Testis (tissue), 5 donors: ENCODE measurements at places on chromosomes 1 and 21. TPM values are rescaled to one million over a fixed set of nuclear protein-coding genes. Genes with fewer than 3 reads are reported as not detected.

DNA sequence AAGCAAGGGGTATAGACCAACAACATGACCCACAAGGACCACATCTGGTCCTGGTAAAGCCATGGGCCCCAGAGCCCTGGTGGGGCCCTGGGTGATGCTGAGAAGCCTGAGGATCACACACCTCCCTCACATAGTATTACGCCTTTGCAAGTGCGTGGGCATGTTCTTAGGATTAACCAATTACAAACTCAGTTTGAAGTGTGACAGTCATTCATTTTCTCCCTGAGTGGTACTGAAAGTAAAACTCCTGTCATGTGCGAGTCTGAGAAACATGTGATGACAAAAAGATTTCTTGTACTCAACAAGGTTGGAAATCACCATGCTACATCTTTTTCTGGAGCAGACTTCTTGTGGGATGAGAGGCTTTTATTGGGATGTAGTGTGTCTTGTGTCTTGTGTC, 315.3 kb upstream of the DUSP10 start:
- H3K27ac ChIP-seq, result no peak overlapping the region
- no peaks in the 10 kb centered on the region for H3K36me3 ChIP-seq
- no peaks in the 10 kb centered on the region for H3K4me1 ChIP-seq
- DNase-seq, result no peak
- H3K4me3 ChIP-seq, result no peak overlapping the region

S100A8 gene
- total RNA-seq, result 3.0 TPM

DNA sequence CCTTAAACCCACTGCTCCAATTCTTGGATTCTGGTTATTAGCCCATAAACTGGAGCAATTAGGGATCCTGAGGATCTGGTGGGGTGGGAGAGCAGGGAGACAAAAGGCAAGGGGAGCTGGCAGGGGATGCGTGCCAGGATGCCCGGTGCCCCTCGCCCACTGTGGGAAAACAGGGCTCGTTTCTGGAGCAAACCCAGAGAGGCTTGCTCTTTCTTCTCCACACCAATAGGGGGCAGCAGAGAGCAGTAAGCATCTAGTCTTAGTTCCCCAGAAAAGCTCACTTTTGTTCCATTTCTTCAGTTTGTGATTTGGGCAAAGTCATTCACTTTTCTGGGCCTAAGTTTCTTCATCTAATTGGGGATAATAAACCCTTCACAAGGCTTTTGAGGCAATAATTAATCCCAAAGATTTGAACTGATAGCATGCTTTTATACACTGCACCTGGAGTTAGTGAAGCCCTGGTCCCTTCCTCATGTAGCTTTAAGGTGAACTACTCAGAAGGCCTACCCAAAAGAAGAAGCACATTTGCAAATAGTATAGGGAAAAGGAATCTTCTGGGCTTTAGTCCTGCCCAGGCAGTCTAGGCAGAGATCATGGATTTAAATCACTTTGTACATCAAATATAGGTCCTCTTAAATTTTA, 160.6 kb upstream of the USP24 start:
- DNase-seq, result peak; percentile 59
- H3K36me3 ChIP-seq, result no peaks in the 10 kb centered on the region
- no peak overlapping the region for H3K4me3 ChIP-seq
- H3K27ac ChIP-seq, result peak overlapping the region; percentile 37
- peaks cover 11% of the 10 kb centered on the region for H3K4me1 ChIP-seq
- no peaks in the 10 kb centered on the region for H3K27me3 ChIP-seq

ANGPTL3 gene
- not detected for total RNA-seq

DNA sequence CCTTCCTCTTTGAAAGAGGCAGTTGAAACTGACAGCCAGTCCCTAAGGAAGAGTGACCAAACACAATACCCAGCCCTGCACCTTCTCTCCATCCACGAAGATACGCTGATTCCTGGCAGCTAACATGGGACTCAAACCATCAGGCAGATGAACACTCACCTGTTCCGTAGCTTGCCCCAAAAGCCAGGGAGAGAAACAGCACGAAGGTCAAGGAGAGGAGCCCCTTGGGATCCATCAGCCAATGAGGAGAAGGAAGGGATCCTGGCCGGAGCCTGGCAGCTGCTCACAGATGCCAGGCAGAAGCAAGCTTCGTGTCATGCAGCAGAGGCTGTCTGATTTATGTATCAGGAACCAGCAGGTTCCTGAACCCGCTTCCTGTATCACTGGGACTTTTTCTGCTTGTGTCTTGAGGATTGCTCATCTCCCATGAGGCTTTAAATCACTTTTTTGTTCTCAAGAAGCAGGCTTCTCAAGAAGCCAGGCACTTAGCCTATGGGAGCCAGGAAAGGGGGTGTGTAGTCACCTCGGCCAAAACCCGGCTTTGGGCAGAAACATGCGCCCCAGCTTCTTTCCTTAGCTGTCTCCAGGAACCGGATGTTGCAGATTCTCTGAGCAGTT, at the start of gene SLAMF1:
SLAMF1 (minus strand) TSS at position 334 of the 618 bp plus-strand sequence; CDS start at position 235, 99 bp downstream.
- no peaks in the 10 kb centered on the region for H3K36me3 ChIP-seq
- H3K4me3 ChIP-seq, result no peak within 1 kb of the TSS
- no peaks in the 10 kb centered on the region for H3K27me3 ChIP-seq
- DNase-seq, result no peak
- H3K4me1 ChIP-seq, result no peaks in the 10 kb centered on the region
- H3K27ac ChIP-seq, result no peak within 1 kb of the TSS

DNA sequence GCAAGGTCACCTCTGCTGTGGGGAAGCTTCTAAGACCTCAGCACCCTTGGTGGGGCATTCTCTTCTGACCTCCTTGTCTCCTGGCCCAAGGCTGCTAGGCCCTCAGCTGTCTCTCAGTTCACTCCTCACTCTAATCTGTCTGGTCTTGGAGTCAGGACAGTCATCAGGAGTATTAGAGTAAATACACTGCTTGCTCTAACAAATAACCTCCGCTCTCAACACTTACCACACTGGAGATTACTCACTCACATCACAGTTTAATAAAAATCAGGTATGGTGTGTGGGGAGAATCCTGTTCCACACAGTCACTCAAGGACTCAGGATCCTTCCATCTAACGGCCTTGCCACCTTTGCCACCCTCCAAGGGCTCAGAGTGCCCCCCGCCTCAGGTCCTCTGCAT, 26.6 kb upstream of the TMEM61 start:
- no peak overlapping the region for H3K27ac ChIP-seq
- DNase-seq, result no peak
- H3K36me3 ChIP-seq, result no peaks in the 10 kb centered on the region
- no peaks in the 10 kb centered on the region for H3K27me3 ChIP-seq
- peaks cover 3% of the 10 kb centered on the region for H3K4me1 ChIP-seq

MAP3K7CL gene
- 15.3 TPM for total RNA-seq

PRR9 gene
- 0.31 TPM for total RNA-seq

TCEA3 gene
- total RNA-seq, result 12.6 TPM

ADAMTSL4 gene
- total RNA-seq, result 8.9 TPM

HFM1 gene
- total RNA-seq, result 27.1 TPM

- H3K4me1 ChIP-seq, result no peaks in the 10 kb centered on the region
- no peak overlapping the region for H3K27ac ChIP-seq
- no peaks in the 10 kb centered on the region for H3K36me3 ChIP-seq
- no peaks in the 10 kb centered on the region for H3K27me3 ChIP-seq
Measured at GRCh38 chr1:210797422-210797821, 336.5 kb downstream of the KCNH1 start.

- H3K36me3 ChIP-seq, result no peaks in the 10 kb centered on the region
- no peaks in the 10 kb centered on the region for H3K27me3 ChIP-seq
- peaks cover 2% of the 10 kb centered on the region for H3K4me1 ChIP-seq
- DNase-seq, result no peak
Measured at GRCh38 chr1:165371588-165372225, 15.2 kb upstream of the LMX1A start.
